ENCODE measurements at places on chromosomes 13 and 19.
A peak's percentile ranks its signal among the peaks of the same experiment; 100 is the strongest.

- DNase-seq = no peak
Measured at GRCh38 chr13:113426591-113426986, 26.7 kb downstream of the ADPRHL1 start.

- no peak for DNase-seq
Measured at GRCh38 chr19:42140125-42140754, 8.0 kb upstream of the POU2F2 start.

DNA sequence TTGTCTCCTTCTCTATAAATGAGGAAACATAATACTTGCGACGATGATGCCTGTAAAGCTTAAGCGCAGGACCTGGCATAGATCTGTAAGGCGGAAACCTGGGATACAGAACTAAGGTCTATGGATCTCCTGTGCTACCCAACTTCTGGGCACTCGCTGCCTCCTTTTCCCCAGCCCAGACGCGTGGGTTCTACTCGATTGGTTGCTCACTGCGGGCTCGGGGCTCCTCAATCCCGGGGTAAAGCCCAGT, 615 bp upstream of the PSMC4 start:
- DNase-seq = peak; percentile 15

GRCh38 chr13:45870232-45870631, 18.7 kb upstream of the SIAH3 start:
- DNase-seq = no peak

- DNase-seq = no peak
Measured at GRCh38 chr19:54608792-54609191, 15.4 kb downstream of the LILRA1 start.

- DNase-seq = no peak
Measured at GRCh38 chr13:110347535-110348308, 40.6 kb downstream of the COL4A2 start.

Data from GM19239 (cell line).